Stimulated activated CD4-positive, alpha-beta T cell treated with anti-CD3 and anti-CD28 coated beads, Interleukin-1b, Interleukin-23, amount 100 ng/mL, for 1 hour (primary cell): ENCODE measurements at places on chromosomes 1 and 21.
A peak's percentile ranks its signal among the peaks of the same experiment; 100 is the strongest.

- no peak for DNase-seq
Measured at GRCh38 chr1:208923456-208923855, 660.1 kb upstream of the CAMK1G start.

DNA sequence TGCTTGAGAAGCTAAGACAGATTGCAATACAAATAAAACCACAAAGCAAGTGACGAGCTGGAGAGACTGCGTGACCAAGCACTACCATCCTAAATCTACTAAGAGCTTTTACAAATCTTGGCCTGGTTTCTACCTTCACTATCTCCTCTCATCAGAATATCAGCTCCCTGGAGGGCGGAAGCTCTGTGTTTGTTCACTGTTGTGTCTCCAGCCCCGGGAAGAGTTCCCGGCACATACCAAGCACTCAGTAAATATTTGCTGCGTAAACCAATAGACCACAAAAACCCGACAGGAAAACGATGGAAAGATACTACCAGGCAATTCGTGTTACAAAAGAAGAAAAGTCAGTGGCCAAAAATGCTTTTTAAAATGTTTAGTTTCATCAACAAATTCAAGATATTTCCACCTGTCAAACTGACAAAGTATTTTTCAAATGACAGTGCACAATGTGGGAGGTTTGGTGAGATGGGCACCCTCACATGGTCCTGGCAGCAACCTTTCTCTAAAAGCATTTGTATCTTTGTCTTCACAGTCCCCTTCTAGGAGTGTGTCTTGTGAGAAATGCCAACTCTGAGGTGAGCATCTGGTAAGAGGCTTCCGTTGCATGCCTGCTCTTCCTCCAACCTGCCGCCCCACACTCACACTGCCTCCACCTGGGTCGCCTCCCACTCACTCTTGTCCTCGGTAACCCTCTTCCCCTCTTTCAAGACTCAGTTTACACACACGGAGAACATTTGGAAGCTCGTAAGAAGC is 34.7 kb downstream of the SLC1A7 start:
- DNase-seq: no peak

- no peak for DNase-seq
Measured at GRCh38 chr1:37047542-37047941, 13.2 kb upstream of the GRIK3 start.

DNA sequence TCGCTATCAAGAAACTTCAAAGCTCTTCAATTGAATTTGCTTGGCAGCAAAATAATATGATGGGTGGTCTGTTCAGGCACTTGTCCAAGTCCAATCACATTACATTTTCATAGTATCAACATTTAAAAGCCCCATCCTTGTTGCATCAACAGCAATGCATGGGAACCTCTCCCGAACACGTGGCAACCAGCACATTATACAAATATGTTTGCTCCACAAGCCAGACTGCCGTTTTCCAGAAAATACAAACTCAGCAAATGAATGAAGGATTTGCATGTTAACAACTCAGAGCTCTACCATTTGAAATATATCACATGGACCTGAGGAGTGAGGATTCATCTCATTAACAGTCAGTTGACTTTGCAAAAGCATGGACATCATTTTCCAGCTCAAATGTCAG is 20.0 kb upstream of the LYPLAL1 start:
- DNase-seq: no peak

GRCh38 chr1:10308001-10308400 is 90.9 kb upstream of the PGD start:
- DNase-seq: no peak

DNA sequence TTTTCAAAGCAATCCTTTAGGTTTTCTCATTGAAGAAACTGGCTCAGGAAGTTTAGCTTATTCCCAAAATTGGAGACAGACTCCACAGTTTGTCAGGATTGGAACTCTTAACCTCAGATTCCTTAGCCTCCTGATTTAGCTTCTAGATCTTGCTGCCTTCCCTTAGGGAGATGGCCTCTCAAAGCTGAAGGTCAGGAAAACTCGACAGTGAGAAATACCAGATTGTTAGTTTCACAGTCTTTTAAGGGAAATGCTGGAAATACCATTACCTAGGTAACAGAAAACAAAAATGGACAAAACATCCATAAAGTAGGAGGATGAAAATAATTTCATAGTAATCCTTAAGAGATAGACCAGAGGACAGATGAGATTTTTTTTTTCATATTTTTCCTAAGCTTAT is 7.8 kb downstream of the RASAL2 start:
- no peak for DNase-seq

- peak; percentile 35 for DNase-seq
Measured at GRCh38 chr1:209755926-209756614, at the start of gene TRAF3IP3. Gene TRAF3IP3 (plus strand): TSS chr1:209756053. CDS start chr1:209760040, 3,987 bp downstream.

- DNase-seq: no peak
Measured at GRCh38 chr1:235986869-235987268, 78.0 kb downstream of the NID1 start.

GRCh38 chr1:150621497-150622302 is 7.7 kb downstream of the ENSA start:
- peak; percentile 25 for DNase-seq

DNA sequence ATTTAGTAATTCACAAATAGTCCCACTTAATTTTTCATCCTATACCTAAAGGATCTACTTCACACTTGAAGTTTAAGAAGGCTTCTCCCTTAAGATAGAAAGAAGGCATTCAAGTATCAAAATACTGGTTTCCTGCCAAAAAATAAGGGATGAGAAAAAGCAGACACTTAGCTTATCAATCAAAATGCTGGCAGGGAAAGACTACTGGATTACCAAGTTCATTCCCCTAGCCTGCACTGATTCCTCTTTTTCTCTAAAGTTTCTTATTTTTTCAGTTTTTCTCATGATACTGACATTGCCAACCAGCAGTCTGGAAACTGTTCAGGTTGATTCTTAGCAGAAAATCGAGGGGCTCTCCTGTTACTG is 204.6 kb downstream of the GABPA start:
- DNase-seq: no peak

DNA sequence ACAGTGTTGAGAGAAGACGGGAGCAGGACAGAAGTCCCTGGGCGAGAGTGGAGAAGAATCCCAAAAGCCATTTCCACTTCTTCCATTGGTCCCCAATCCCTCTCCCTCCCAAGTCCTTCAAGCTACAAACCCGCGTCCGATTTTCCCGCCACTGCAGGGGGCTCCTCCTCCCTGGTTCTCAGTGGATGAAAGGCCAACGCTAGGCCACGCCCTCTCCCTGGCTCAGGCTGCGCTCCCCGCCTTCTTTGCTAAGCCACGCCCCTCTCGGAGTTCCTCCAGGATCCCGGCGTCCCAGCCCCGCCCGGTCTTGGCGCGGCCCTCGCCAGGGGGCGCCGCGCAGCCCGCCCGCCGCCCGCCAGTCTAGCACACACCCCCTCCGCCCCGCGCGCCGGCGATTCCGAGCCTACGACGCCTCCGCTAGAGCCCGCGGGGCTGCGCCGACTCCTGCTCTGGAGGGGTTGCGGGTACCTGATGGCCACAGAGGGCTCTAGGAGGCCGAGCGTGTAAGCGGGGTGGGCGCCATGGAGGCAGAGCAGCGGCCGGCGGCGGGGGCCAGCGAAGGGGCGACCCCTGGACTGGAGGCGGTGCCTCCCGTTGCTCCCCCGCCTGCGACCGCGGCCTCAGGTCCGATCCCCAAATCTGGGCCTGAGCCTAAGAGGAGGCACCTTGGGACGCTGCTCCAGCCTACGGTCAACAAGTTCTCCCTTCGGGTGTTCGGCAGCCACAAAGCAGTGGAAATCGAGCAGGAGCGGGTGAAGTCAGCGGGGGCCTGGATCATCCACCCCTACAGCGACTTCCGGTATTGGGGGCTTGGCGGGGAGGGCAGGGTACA is at the start of gene HCN3:
HCN3 (plus strand) TSS at position 394 of the 832 bp plus-strand sequence; CDS start at position 522, 128 bp downstream.
- peak; percentile 89 for DNase-seq

DNA sequence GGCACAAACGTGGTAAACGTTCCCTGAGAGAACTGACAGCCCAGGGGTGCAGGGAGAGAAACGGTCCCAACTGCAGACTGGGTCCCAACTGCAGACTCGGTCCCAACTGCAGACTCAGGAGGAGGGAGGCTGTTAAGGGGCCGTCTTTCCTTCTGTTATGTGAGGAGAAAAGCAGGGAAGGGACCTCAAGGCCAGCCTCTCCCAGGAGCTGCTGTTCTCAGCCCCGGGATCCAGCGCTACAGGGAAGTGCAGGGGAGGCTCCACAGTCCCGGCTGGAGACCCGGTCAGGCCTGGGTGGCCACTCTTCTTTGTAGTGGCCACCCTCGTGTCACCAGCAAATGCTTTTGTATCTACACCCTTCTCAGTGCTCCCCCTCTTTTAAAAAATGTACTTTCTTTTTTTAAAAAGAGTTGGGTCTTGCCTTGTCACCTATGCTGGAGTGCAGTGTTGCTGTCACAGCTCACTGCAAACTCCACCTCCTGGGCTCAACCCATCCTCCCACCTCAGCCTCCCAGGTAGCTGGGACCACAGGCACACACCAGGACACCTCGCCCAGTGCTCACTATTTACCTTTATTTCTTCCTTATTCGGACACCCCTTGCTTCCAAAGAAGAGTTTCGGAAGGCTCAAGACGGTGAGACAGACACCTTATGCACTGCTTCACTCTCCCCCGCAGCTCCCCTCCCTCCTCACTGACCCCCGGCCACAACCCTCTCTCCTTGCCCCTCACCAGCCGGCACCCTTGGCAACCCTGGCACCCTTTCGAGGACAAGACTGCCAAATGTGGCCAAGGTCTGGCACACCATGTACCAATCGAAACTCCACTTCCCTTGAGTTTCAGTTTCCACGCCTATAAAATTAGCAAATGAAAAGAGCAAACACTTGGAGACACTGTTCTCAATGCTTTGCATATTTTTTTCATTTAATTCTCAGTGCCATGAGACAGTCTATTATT is 21.8 kb downstream of the CAPN2 start:
- no peak for DNase-seq

- DNase-seq: no peak
Measured at GRCh38 chr1:217924924-217925323, 293.8 kb downstream of the SPATA17 start.

DNA sequence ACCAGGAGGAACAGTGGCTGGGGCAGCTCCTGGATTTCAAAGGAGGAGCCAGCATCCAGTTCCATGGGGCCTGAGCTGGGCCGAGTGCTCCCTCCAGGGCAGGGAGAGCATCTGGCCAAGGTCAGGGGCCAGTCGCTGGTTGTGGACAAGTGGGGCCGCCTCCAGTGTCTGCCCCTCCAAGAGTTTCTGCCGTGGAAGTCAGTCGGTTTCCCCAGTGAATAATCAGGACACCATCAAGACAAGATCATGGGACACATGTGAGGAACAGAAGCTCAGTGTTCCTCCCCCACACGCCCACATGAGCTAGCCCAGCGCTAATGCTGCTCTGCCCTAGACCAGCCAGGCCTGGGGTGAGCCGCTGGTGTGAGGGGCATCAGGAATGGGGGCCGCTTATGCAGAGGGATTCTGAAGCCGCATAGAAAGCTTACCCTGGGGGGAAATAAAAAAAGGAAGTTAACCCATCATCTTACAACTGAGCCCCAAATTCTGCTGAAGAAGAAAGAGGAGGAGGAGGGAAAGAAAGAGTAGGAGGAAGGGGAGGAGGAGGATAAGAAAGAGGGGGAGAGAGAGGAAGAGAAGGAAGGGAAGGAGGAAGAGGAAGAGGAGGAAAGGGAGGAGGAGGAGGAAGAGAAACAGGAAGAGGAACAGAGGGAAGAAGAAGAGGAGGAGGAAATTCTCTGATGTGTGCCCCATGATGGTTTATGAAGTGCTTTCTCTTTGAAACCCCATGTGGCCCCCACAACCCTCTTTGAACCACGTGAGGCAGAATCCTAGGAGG is 198.4 kb downstream of the MATN1 start:
- no peak for DNase-seq

DNA sequence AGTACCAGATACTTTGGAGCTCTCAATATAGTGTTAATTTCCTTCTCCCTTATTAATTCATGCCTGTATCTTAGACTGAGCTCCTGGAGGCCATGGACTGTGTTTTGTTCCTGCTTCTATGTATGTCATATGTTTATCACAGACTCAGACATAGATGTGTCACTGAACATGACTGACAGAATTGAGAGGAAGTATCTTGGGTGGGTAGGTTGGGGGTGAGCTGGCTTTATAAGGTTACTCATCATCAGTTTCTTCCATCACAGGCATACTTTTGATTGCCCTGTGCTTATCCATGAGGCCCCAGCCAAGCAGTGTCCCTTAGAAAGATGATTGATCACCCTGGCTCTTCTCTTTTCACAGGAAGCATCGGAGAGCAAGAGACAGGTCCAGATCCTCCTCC is 5.6 kb upstream of the SH3D21 start:
- no peak for DNase-seq

- DNase-seq: no peak
Measured at GRCh38 chr1:230140221-230141020, 73.4 kb downstream of the GALNT2 start.

DNA sequence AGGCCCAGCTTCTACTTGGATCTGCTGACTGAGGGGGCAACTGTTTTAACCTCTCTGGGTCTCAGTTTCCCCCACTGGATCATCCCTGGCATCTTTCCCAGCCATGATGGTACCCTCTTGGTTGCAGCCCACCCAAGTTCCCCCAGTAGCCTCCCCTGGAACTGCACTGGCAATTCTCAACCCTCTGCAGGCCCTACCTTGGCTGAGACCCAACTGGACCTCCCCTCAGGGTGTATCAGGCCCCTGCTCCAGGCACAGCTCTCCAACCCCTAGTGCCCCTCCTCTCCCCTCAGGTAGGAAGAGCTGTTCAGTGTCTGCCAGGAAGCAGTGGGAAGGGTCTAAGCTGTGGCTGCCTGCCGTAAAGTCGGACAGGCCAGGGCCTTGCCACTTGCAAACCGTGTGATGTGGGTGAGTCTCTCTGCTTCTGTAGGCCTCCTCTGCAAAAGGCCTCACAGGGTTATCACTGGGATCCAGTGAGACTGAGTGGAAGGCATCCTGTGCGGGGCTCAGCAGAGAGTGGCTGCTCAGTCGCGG is 32.1 kb downstream of the RHBG start:
- DNase-seq: no peak

DNA sequence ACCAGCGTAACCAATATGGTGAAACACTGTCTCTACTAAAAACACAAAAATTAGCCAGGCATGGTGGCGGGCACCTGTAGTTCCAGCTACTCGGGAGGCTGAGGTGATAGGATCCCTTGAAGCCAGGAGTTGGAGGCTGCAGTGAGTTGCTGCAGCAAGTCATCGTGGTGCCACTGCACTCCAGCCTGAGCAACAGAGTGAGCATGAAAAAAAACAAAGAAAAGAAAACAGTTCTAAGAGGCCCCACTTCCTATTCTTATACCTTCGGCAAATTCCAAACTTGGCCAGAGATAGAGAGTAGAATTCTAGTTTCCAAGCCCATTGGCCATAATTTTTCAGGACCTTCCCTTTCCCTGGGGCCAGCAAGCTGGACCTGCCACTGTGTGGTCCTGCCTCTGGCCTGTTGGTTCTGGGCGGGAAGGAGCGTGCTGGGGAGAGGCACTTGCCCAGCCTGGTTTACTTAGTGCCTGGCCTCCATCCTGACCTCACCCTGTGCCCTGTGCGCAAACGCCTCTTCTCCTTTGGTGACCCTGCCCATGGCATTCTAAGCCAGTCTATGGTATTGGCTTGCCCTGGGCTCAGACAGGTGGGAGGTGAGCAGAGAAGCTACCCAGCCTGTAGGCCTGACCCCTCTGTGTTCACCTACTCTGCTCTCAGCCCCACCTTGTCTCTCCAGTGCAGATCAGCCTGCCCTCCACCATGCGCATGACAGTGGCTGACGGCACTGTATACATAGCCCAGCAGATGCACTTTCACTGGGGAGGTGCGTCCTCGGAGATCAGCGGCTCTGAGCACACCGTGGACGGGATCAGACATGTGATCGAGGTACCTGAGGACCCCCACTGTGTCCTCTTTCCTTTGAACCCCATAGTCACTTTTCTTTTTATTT is 11.0 kb downstream of the CA6 start:
- DNase-seq: no peak
